ENCODE measurements at places on chromosomes 6 and 20.

GRCh38 chr6:107535626-107536025 is 45.7 kb downstream of the SOBP start:
- no peak for DNase-seq
- H3K4me3 ChIP-seq: no peak overlapping the region

DNA sequence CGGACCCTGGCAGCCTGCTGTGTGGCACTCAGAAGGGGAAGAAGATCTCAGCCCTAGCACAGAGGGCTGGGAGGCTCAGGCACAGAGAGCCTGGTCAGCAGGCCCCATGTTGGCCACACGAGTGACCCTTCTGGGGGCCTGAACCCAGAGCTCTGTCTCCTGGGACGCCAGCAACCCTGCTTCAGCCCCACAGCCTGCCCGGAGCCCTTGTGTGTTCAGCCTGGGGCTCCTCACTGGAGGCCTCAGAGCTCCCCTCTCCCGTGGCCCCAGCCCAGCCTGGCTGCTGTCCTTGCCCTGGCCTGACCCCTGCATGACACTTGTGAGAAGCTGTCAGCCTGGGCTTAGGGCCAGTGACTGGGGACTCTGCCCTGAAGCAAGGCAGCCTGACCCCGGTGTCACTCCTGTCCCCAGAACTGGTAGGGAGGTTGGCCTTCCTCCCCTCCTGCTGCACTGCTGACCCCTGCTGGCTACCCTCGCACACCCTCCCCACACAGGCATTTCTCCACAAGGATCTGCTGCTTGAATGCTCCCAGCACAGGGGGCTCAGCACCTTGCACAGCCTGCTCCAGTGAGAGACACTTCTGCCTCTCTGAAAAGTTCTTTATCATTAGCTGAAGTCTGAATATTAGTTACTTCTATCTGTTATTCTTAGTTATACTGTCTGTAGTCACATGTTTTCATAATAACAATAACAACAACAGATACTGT is 15.4 kb upstream of the IP6K3 start:
- no peaks in the 10 kb centered on the region for H3K36me3 ChIP-seq
- no peak overlapping the region for H3K27ac ChIP-seq
- DNase-seq: peak; percentile 70

GRCh38 chr20:36824142-36824940 is 50.8 kb upstream of the DSN1 start:
- H3K27ac ChIP-seq: no peak overlapping the region
- H3K27me3 ChIP-seq: no peaks in the 10 kb centered on the region
- no peaks in the 10 kb centered on the region for H3K36me3 ChIP-seq

DNA sequence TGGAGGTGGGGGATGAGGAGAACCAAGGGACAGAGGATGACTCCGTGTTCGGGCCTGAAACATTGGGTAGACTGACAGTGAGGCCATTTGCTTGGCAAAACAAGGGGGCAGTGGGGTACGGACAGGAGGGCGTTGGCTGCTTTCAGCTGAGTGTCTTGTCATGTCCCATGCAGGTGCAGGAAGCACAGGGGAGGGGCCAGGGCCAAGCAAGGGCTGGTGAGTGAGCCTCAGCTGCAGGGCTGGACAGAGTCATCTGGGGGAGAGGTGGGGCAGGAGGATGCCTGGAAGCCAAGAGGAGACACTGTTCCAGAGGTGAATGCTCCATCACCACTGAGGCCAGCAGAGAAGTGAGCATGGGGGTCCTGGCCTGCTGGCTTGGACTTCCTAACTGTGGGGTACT is 78.4 kb downstream of the ERMARD start:
- H3K4me3 ChIP-seq: no peak overlapping the region
- peaks cover 52% of the 10 kb centered on the region for H3K27me3 ChIP-seq
- H3K4me1 ChIP-seq: peaks cover 2% of the 10 kb centered on the region
- no peak overlapping the region for H3K27ac ChIP-seq
- H3K36me3 ChIP-seq: no peaks in the 10 kb centered on the region

DNA sequence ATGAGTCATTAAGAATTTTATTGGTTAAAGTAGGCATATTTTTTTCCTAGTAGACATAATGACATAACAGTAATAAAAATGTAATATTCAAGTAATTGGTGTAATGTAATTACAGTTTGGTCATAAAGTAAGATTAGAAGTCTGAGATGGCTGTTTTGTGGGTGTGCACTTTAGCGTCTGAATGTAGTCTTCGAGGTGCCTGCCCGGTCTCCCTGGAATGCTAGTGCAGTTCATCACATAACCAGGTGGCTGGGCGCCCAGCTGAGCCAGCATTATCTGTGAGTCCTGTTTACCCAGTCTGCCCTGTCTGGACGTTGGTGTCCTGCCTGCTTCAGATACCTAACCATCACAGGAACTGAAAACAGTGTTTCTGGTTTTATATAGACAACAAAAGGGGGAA is 419.1 kb downstream of the CDC5L start:
- H3K4me1 ChIP-seq: peaks cover 11% of the 10 kb centered on the region
- DNase-seq: no peak
- no peak overlapping the region for H3K27ac ChIP-seq
- no peaks in the 10 kb centered on the region for H3K27me3 ChIP-seq
- H3K4me3 ChIP-seq: no peak overlapping the region
